Panc1 (cell line): ENCODE measurements at places on chromosomes 2 and 18.

DNA sequence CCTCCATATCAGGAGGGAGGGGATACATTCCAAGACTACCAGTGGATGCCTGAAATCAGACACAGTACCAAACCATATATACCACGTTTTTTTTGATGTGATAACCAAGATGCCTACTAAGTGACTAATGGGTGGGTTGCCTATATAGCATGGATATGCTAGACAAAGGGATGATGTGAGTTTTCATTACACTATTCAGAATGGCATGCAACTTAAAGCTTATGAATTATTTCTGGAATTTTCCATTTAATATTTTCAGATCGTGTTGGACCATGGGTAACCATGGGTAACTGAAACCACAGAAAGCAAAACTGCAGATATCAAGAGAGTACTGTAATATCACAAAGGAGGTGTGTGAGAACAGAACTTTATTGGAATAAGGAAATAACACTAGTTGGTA, 39.6 kb upstream of the CRACDL start:
- no peak for DNase-seq

DNA sequence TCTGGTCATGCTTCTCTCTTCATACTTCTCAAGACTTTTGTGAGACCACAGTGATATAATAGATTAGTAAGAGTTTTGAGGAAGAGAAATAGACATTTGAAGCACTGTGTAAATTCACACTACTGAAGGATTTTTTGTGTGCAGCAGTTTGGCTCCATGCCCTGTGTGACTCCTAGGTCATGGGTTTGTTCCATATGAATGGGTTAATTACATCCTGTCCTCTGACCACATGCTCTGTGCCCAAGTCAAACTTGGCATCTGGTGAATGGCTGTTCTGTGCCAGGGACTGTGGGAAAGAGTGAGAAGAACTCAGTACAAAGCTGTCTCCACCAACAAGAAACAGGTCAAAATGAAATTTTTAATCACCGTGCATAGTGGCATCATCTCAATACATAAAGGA, 304.0 kb downstream of the LNPK start:
- DNase-seq: no peak

- no peak for DNase-seq
These were observed 111.2 kb downstream of the KLF7 start for GRCh38 chr2:207054521-207054920.

DNA sequence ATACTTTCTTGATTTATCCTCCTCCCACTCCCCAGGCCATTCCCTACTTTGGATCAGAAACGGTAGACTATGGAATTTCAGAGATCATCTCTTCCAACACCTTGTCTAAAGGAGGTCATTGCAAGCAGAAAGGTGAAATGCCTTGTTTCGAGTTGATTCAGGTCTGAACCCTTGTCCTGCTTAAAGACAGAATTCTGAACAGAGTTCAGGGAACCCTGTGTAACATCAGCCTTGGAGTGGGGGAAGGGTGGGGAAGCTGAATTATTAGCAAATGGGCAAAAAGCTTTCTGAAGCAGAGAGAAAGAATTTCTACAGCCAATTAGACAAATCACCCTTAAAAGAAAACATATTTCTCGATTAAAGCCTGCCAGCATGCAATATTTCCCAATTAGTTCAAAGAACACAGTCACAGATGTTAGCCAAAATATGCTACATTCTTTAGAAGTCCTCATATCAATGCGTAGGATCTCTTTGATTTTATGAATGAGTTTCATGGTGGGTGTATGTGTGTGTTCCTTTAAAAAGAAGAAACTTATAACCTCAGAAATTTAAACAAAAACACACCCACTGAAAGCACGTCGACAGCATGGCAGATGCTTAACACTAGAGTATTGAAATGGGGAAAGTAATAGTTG, 353.1 kb downstream of the RND3 start:
- DNase-seq: no peak

- DNase-seq: no peak
These were observed 3.5 kb upstream of the CABLES1 start for GRCh38 chr18:23131693-23132319.

DNA sequence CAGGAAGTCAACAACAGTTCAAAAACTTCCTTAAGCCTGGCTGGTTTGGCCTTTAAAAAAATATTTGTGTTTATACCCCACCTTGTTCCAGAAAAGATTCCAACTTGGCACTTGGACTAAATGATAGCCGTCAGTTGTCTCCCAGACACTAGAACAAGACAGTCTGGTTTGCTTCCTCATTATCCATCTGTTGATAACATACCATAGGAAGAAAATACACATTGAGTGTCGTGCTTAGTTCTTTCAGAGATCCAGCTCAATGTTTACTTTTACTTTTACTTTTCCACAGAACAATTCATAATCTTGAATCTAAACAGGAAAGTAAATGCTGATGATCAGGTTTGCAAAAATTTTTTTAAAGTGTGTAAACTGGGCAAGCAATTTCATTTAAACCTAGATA, 2.4 kb upstream of the VPS54 start:
- no peak for DNase-seq

GRCh38 chr18:51491678-51492372, 294.3 kb upstream of the MEX3C start:
- no peak for DNase-seq

GRCh38 chr2:168639018-168639417, 163.4 kb upstream of the NOSTRIN start:
- DNase-seq: no peak

GRCh38 chr2:195838002-195838401, 181.0 kb downstream of the SLC39A10 start:
- DNase-seq: no peak

DNA sequence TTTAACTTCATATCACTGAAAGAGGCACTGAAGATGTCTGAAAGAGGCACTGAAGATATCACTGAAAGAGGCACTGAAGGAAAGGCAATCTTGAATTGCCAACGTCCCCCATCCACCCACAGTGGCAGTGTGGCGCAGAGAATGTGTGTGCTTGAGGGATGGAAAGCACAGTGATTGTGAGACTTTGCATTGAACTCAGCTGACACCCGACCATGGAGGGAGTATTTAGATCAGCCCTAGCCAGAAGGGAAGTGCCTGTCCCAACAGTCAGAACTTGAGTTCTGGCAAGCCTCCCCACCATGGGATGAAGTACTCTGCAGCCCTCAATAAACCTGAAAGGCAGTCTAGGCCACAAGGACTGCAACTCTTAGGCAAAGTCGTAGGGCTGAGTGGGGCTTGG, 33.8 kb downstream of the MAP4K3 start:
- no peak for DNase-seq

GRCh38 chr18:9147440-9148202, 11.0 kb downstream of the ANKRD12 start:
- DNase-seq: no peak

GRCh38 chr2:18473241-18474181, 86.9 kb downstream of the RDH14 start:
- no peak for DNase-seq

DNA sequence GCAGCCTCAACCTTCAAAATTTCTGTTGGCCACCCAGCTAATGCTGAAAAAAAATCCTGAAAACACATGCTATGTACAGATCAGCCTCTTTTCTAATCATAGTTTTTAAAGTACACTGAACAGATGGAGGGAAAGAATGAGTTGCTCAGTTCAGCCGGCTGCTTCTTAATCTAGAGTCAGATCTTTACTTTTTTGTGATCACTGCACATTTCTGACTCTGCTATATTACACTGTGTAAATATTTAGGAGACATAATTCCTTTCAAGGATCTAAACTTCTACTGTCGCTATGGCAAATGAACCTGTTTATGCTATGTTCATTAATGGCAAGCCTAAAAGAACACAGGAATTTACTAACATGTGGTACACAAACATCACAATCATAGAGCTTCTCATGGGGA, 114.2 kb downstream of the SRBD1 start:
- no peak for DNase-seq

DNA sequence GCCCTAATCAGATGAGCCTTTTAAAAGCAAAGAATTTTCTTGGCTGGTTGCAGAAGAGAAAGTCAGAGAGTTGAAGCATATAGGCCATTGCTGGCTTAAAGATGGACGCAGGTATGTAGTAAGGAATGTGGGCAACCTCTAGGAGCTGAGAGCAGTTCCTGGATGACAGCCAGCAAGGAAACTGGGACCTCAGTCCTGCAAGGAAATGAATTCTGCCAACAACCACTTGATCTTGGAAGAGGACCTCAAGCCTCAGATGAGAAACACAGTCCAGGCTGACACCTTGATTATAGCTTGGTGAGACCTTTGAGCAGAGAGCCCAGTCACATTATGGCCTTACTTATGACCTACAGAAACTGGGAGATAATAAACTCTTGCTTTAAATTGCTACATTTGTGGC, 15.7 kb downstream of the PHOSPHO2 start:
- DNase-seq: no peak

GRCh38 chr2:11279398-11279797, 65.0 kb downstream of the ROCK2 start:
- no peak for DNase-seq

DNA sequence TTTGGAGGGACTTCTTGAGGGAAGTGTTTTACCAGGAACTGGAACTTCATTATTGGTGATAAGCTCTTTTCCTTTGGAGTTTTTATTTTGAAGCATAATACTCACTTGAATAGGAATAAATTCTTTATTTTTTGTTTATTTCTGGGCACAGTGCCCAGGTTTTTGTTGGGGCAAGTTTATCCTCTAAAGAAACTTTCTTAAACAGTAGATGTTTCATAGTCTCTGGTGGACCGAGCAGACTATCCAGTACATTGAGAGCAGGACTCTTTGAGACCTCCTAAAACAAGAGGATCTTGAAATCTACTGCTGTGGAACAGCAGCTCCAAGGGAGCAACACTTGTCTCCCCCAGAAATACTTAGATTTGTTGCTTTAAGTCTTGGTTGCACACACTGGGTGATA, 109.4 kb downstream of the PARD3B start:
- no peak for DNase-seq

DNA sequence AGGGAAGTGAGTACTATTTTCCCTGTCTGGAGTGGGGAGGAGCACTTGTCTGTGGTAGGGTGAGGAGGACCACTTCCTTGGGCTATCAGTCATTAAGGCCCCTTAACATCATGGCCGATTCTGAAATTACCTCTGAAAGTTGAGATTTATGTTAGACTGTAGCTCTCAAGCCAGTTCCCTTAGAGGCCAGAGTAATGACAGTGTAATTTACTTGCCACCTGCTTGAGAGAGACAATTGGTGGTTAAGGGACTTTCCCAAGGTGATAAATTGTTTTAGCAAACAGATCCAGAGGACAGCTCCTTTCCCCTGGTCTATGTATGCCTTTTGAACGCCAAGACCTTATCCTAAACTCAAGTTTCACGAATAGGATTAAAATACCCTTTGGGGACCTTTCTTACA, 56.1 kb downstream of the NEDD4L start:
- no peak for DNase-seq

GRCh38 chr2:46171996-46172546, 125.1 kb upstream of the EPAS1 start:
- no peak for DNase-seq

GRCh38 chr2:219633276-219634065, 6.0 kb downstream of the SLC4A3 start:
- no peak for DNase-seq

GRCh38 chr18:77165503-77166188, 33.1 kb upstream of the MBP start:
- DNase-seq: no peak

- no peak for DNase-seq
These were observed 466.1 kb upstream of the MC4R start for GRCh38 chr18:60838677-60839076.

DNA sequence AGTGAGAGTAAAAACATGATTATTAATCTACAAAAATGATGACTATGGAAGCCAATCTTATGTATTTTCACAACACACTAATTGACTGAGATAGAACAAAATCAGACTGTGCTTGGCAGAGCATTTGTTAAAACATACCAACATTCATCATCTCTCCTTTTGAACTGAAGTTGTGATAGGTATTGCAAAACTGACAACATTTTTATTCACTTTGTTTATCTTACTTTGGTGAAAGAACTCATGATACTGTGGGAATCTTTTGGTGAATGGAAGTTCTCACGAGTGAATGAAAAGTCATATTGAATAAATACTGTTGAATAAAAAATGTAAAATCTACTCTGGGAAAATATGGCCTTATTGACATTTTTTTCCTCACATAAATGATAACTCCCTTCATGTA, 1430.2 kb upstream of the PIK3C3 start:
- DNase-seq: no peak
